ENCODE measurements at places on chromosomes 6 and 20.

DNA sequence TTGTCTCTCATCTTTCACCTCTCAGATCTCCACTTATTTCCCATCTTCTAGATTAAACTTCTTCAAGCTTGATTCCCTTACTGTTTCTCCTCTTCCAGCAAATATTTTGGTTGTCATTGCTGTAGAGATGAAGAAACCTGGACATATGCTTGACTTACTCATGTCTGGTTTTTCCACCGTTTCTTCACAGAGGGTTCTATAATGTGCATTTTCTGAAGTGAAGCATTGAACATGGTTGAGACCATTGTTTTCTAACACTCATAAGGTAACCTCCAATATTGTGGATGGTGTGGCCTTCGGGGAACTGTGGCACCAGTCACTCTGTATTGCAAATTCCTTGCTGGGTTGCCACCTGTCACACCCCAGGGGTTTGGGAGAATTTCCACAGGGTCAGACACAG lies 237.2 kb downstream of the PLCB1 start:
- no peak for DNase-seq

GRCh38 chr6:164258421-164258820 lies 843.9 kb downstream of the QKI start:
- DNase-seq: no peak

DNA sequence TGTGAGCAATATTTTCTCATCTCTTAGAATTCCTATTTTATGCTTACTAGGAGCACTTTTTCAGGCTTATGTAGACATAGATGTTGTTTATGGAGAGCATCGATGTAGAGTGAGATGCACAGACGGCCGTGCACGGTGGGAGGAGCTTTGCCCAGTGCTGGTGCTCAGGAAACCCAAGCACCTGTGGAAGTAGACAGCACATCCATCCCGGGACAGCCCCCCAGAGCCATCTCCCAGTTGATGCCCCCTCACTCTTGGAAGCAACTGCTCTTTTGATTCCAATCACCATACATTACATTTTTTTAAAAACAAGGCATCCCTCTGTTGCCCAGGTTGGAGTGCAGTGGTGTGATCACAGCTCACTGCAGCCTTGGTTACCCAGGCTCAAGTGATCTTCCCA lies 143.7 kb downstream of the SMOC2 start:
- DNase-seq: no peak

DNA sequence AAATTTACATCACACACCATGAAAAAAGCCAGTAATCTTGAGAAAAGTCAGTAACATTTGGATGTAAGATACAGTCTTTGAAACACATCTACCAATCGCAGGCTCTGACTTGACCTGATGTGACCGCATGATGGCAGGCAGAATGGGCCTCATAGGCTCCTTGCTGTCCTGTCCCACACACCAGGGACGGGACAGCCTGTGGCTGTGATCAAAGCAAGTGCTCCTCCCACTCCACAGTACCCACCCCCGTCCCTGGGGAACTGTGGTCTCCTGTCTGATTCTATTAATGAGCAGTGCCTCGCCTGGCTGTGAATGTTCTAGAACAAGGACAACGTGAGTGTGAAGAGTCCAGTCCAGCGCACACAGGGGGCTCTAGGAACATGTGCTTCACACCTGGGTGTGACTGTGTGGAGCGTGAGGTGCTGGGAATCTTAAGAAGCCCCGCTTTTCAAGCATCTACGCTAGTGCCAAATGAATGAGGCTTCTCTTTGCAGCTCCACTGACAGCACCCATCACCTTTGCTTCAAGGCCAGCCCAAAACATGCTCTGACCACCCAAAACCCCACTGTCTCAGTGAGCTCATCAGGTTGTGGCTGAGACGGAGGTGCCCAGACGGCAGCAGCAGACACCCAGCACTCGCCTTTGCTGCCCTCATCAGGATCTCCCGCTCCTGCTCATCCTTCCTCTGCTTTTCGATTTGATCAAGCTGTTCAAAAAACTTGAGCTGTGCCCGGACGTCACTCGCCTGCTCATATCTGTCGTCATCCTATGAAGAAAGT lies 67.1 kb downstream of the TAF4 start:
- DNase-seq: no peak

- DNase-seq: no peak
Observed at GRCh38 chr6:30612687-30613248, 4.3 kb downstream of the PPP1R10 start.

DNA sequence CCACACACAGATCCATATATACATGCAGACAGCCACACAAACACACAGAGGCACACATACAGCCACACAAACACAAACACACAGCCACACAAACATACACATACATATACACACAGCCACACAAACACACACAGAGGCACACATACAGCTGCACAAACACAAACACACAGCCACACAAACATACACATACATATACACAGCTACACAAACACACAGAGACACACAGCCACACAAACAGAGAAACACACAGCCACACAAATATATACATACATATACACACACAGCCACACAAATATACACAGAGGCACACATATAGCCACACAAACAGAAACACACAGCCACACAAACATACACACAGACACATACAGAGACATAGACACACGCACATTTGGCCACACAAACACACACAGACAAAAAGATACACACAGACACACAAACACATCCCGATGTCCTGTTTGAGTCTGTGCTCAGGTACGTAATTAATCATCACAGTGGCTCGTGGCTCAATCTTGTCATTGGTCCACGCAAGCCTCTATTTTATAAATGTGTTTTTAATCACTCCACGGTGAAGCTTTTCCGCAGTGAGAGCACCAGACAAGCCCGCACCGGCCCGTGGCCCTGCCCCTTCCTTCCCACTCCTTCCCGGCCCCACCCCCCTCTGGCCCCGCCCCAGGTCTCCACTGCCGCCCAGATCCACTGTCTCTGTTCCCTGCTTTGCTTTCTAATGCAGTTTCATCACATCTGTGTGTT lies 135.3 kb downstream of the CDH4 start:
- no peak for DNase-seq

DNA sequence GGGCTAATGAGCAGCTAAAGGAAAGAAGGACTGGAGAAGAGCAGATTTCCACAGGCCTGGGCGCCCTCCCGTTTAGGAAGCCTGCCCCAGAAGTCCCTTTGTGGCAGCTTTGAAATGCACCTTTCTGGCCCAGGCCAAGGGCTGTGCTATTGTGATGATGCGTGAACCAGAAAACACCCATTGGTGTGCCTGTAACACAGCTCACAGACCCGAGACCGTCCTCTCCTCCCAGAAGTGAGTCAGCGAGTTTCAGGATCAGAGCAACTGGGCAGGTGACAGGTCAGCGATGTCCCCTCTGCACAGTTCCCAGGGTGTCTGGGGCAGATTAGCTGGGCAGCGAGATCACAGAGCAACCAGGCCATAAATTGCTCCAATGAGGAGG lies 71.9 kb upstream of the SULF2 start:
- DNase-seq: no peak

All from activated T-cell treated with anti-CD3 and anti-CD28 coated beads, Interleukin-2, amount 50 U/mL, for 24 hours (primary cell).